Type B pancreatic cell (in vitro differentiated cells): ENCODE measurements at places on chromosomes 11 and 22. TPM values are rescaled to one million over a fixed set of nuclear protein-coding genes. Genes with fewer than 3 reads are reported as not detected.

Gene DUSP8
- 8.4 and 16.1 TPM in 2 replicates for total RNA-seq

Gene GTSE1
- total RNA-seq: 12.3 and 39.6 TPM in 2 replicates

Gene CD82
- 80.3 and 82.1 TPM in 2 replicates for total RNA-seq

Gene PARVG
- total RNA-seq: 0.19 and 0.21 TPM in 2 replicates

Gene ANKK1
- total RNA-seq: 0.36 and 0.53 TPM in 2 replicates

Gene FAM168A
- 25.5 and 39.6 TPM in 2 replicates for total RNA-seq

Gene CNTF
- total RNA-seq: 1.6 and 2.0 TPM in 2 replicates

Gene ADAMTS8
- 0.10 and 4.8 TPM in 2 replicates for total RNA-seq

Gene SYT12
- 0.24 and 0.55 TPM in 2 replicates for total RNA-seq

Gene RIMBP3B
- 0.29 TPM in 1 of 2 replicates, not detected in the other for total RNA-seq

Gene ART1
- total RNA-seq: not detected in 2 replicates

Gene RBMXL2
- not detected in 2 replicates for total RNA-seq

Gene CCDC73
- total RNA-seq: 0.07 TPM in 1 of 2 replicates, not detected in the other

Gene FLRT1
- 0.26 and 3.0 TPM in 2 replicates for total RNA-seq

Gene TEX54
- not detected in 2 replicates for total RNA-seq
